ENCODE measurements at places on chromosomes 16 and 17.

DNA sequence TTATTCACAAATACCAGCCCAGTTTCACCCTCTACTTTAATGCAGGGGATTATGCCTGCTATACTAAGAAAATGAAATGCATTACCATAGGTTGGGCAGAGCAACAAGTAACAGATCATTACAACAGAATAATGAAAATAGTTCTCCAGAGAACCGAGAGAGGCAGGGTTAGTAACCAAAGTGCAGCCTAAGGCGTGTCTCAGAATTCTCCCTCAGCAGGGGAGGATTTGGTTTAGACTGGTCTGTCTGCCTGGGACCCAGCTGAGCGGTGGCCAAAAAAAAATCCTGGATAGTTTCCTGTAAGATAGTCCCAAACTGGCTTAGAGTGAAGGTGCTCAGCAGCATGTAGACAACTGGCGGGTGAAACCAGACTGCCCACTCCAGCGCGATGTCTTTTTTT lies 30.8 kb upstream of the ADCY7 start:
- DNase-seq, result no peak

DNA sequence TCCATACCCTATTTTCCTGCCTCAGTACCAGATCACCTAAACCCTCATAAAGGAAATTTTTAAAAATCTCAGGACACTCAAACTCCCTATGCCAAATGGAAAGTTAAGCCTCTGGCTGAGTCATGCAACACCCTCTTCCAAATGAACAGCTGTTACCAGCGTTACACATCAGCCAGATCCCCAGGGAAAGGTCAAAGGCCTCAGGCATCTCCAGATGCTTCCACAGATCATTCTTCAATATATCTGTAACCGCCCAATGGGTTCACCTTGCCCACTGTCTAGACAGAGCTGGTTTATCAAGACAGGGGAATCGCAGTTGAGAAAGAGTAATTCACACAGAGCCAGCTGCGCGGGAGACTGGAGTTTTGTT lies 29.1 kb upstream of the SHCBP1 start:
- no peak for DNase-seq

DNA sequence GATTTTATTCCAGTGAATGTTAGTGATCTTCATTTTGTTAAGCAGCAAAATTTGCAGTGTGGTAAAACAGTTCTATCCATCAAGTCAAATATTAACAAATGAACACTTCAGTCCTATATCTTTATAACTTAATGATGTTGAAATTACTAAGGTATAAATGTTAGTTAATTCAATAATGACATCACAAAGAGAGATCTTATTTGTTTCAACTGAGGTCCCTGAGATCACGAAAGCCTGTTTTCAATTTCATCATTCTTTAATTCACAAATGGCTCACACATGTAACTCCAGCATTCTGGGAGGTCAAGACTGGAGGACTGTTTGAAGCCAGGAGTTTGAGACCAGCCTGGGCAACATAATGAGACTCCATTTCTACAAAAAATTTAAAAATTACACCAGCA lies 13.9 kb downstream of the SMURF2 start:
- DNase-seq, result no peak

GRCh38 chr17:1073241-1073962 lies 76.5 kb downstream of the TIMM22 start:
- DNase-seq, result no peak

- peak; percentile 45 for DNase-seq
Measured at GRCh38 chr17:32755045-32755805, 121.7 kb downstream of the MYO1D start.

- no peak for DNase-seq
Measured at GRCh38 chr17:7739746-7740145, 22.2 kb downstream of the DNAH2 start.

DNA sequence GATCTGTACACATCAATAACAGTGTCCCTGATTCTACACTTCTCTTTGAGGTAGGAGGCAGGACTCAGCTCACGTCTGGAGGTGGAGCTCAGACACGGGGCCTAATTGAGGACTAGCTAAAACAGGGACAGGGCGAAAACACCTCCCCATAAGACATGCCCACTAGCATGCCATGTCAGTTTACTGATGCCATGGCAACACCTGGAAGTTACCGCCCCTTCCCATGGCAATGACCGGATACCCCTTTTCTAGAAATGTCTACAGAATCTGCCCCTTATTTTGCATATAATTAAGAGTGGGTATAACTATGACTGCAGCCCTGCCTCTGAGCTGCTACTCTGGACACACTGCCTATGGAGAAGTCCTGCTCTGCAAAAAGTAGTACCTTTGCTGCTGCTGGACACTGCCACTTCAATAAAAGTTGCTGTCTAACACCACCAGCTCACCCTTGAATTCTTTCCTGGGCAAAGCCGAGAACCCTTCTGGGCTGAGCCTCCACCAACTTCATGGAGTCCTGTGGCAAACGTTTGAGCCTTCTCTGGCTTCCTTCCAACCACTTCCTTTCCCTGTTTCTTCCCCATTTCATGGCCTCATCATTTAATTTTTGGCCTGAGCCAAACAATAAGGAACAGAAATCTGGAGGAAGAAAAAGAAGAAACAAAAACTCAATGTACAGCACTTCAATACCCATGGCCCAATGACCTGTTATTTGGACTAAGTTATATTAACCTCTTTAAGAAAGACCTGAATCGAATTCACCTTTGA lies 21.0 kb downstream of the PHB1 start:
- no peak for DNase-seq

GRCh38 chr17:360092-360750 lies 7.6 kb upstream of the RPH3AL start:
- DNase-seq, result no peak

- no peak for DNase-seq
Measured at GRCh38 chr17:57158325-57158724, 73.3 kb downstream of the AKAP1 start.

GRCh38 chr17:54063639-54064038 lies 240.9 kb downstream of the KIF2B start:
- DNase-seq, result no peak

- no peak for DNase-seq
Measured at GRCh38 chr17:69702078-69702477, 287.6 kb downstream of the MAP2K6 start.

DNA sequence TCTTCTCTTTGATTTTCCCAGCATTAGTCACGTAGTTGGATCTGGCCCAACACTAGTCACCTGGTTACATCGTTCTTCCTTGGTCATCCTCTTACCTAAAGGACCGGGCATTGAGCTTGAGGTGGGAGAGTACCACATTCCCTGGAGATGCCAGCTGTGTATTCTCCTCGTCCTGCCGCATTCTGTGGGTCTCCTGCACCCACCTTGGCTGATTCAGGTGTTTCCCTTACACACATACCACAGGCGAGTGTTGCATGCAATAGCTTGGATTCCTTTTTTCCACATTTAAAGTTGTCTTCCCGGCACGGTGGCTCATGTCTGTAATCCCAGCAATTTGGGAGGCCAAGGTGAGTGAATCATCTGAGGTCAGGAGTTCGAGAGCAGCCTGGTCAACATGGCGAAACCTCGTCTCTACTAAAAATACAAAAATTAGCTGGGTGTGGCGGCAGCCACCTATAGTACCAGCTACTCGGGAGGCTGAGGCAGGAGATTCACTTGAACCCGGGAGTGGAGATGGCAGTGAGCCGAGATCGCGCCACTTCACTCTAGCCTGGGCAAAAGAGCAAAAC lies 21.6 kb upstream of the CLEC18C start:
- no peak for DNase-seq

DNA sequence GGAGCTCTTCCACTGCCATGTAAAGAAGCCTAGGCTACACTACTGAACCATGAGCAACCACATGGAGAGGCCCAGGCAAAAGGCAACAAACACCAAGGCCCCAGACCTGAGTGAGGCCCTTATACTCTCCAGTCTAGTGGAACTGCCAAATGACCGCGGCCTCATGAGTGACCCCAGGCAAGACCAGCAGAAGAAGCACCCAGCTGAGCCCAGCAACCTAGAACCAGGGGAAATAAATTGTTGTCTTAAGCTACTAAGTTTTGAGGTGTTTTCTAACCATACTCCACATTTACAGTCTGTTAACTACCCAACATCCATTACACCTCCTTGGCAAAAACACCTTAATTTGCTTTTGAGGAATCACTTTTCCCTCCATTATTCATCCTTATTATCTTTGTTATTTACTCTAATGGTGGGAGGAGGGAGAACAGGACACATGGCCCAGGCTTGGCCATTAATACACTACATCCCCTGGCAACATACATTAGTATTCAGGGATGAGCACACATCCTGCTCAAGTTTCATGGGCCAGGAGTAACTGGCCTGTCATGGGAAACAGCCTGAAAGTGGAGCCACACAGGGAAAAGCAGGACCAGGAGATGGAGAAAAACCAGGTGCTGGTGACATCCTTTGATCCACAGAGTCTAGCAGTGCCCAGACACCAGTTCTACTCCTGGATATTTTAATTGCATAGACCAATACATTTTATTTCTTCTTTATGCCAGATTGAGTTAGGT lies 26.2 kb downstream of the SLC39A11 start:
- no peak for DNase-seq

DNA sequence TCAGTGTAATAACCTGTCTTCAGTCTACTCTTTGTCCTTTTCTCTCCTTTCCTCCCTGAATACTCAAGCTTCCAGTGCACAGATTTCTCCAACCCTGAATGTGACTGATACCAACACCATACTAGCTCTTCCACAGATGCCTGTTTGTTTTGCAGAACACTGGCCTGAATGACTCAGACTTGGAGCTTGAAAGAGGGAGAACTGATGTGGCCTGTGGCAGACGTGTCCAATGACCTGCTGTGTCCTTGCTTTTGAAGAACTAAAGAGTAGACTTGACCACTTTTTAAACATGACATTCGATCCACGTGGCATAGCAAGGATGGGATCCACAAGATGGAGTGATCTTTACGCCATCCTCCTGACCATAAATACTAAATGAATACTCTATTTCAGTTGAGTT lies 361.0 kb downstream of the WWOX start:
- DNase-seq, result no peak

GRCh38 chr16:87324411-87325275 lies 7.5 kb upstream of the C16orf95 start:
- DNase-seq, result peak; percentile 48

DNA sequence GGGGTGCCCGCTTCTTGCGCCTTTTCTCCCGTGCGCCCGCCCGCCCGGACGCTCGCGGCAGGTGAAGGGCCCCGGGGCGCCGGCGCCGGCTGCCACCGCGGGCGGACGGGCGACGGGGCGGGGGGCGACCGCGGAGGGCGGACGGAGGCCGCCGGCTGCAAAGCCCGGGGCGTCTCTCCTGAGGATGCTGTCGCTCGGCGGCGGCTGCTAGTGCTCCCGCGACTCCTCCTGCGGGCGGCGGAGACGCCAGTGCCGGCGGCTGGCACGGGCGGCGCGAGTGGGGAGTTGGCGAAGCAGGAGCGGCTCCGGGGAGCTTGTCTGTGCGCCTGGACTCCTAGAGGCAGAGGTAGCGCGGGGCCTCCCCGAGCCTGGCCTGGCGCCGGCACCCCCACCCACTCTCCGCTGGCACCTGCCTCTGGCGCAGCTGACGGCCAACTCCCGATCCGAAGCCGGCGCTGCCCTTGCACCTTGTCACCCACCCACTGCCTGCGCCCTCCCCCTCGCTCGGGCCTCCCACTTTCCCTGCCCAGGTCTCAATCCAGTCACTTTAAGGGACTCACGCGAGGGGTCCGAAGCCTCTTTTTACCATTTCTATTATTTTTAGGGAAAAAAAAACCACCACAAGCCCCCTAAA lies at the start of gene FAM20A:
Gene FAM20A, minus strand, starts transcription at position 437 of the 634 bp plus-strand sequence. CDS start 701 bp downstream, outside the sequence.
- DNase-seq, result no peak

DNA sequence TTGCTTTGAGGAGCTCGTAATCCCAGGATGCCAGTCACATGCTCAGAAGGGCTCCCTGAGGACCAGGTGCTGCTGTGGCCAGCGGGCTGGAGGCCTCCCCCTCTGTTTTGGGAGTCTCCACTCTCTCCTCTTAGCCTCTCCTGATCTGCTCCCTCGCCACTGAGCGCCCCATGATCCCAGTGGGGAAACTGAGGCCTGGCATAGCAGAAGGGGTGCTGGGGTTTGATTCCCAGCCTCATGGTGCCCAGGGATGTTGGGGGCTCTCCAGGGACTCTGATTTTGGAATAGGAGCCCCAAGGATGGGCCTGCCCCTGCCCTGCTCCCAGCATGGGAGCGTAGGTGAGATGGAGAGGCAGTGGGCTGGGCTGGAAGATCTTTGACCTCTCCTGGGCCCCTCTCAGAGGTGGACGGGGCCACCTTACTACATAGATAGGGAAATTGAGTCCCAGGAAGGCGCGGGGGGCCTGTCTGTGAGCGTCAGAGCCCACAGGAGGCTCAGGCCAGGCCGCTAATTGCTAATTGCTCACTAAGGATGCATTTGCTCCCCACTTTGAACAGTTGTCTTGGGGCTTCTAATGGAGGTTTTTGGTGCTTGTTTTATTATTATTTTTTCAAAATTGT lies 525 bp upstream of the ADCY7 start:
- DNase-seq, result no peak

GRCh38 chr17:64774888-64775540 lies 112.9 kb upstream of the SMURF2 start:
- DNase-seq, result no peak

- DNase-seq, result no peak
Measured at GRCh38 chr16:4016005-4016352, 100.3 kb downstream of the ADCY9 start.

- no peak for DNase-seq
Measured at GRCh38 chr17:59761385-59762048, 54.1 kb downstream of the VMP1 start.

- DNase-seq, result no peak
Measured at GRCh38 chr17:55480631-55481315, 30.5 kb downstream of the SMIM36 start.

- no peak for DNase-seq
Measured at GRCh38 chr17:72511242-72511641, 390.4 kb downstream of the SOX9 start.

- no peak for DNase-seq
Measured at GRCh38 chr17:40615068-40615840, 32.4 kb downstream of the SMARCE1 start.

- no peak for DNase-seq
Measured at GRCh38 chr17:44915321-44915726, at the start of gene GFAP. Gene GFAP, minus strand, starts transcription at chr17:44915500. Its CDS starts 14 bp downstream, at chr17:44915486.

GRCh38 chr17:62572888-62573401 lies 54.5 kb upstream of the MRC2 start:
- DNase-seq, result no peak

Measured in CD8-positive, alpha-beta memory T cell (primary cell).